Stimulated activated CD4-positive, alpha-beta T cell treated with anti-CD3 and anti-CD28 coated beads, TNF-alpha, amount 100 ng/mL, for 48 hours (primary cell): ENCODE measurements at places on chromosomes 3 and 15.

DNA sequence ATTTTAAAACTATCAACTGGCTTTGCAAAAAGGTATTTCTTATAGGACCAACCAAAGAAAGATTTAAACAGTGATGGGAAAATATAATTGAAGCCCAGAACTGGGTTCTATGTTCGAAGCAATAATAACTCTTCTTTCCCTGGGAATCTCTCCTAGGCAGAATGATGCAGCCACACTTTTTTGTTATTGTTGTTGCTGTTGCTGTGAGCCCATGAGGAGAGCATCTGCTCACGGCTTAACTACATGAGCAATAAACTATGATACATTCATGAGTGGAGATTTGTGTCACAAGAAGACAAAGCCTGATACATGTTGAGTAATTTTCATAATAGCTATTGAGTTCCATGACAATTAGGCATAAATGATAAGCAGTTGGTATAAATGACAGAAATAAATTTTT lies 80.5 kb downstream of the CRTC3 start:
- no peak for DNase-seq

- DNase-seq: no peak
Observed at GRCh38 chr3:134214239-134214638, 36.4 kb downstream of the RYK start.

- DNase-seq: no peak
Observed at GRCh38 chr3:116267116-116267515, 178.2 kb downstream of the LSAMP start.

DNA sequence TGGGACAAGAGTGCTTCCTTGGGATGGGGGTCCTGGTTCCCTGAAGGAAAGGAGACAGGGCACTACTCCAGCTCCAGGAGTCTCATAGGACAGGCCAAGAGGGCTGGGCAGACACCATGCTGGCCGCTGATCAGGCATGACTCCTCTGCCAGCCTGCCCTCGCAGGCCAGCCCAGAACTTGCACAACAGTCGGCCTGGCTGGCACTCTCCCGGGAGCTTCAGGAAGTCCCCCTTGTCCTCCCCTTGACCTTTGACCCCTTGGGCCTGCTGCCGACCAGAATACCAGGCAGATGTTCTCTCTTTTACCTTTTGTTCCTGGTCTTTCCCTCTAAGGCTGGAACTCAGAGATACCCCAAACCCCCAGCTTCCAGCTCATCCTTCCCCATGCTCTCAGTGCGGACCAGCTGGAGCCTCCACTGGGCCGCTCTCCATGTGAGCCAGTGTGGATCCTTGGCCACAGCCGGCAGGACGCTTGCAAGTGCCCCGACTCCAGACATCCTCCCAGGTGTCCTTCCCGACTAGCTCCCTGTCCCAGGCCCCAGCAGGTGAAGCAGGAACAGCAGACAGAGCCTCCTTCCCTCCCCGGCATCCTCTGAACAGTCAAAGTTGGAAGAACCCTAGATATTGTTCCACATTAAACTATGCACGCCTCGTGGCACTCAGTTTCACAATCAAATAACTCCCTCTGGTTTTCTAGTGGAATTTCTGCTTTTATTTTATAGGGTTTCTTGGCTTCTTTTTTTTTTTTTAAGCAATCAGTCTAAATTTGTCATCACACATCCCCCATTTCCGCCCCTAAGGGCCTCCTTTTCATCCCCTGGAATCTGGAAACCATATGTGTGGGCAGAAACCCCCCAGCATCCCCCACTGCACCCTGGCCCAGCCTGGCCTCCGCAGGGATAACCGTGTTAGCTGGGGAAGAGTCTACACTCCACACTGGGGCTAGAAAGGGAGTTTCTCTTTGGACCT lies 15.7 kb downstream of the VPS18 start:
- DNase-seq: no peak

DNA sequence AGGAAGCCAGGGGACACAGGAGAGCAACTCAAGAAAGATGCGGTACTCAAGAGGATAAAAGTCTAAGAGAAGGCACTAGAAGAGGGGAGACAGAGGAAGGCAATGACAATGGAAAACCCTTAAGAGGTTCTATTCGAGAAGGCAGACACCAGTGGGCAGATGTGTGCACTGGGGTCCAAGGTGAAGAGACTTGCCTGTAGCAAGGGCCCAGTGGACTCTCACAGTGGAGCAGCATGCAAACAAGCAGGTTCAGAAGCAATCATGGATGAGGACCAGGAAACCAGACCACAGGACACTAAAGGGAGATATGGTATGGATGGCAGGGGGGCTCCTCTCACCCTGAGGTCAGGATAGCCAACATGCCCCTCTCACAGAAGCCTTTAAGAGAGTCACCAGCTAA lies 2.7 kb downstream of the ADCY5 start:
- DNase-seq: no peak

- peak; percentile 77 for DNase-seq
Observed at GRCh38 chr3:49171119-49171774, at the start of gene KLHDC8B. Gene KLHDC8B (plus strand): TSS chr3:49171598. CDS start chr3:49172770, 1,172 bp downstream.

- no peak for DNase-seq
Observed at GRCh38 chr3:17979252-17979651, 236.8 kb upstream of the TBC1D5 start.

GRCh38 chr3:129530251-129530791 lies 1.9 kb downstream of the RHO start:
- DNase-seq: no peak
